ENCODE measurements at places on chromosomes 12 and 14. TPM values are rescaled to one million over a fixed set of nuclear protein-coding genes. Genes with fewer than 3 reads are reported as not detected.
A peak's percentile ranks its signal among the peaks of the same experiment; 100 is the strongest.

Gene SYNDIG1L
- total RNA-seq = not detected

Gene LUM
- 293 TPM for total RNA-seq

Gene TAS2R9
- not detected for total RNA-seq

Gene STK38L
- total RNA-seq = 13.4 TPM

- peak; percentile 1 for DNase-seq
These were observed 216.2 kb upstream of the PDZRN4 start for GRCh38 chr12:40971911-40972310.

All from M059J (cell line).